ENCODE measurements at places on chromosomes 11 and 22.

DNA sequence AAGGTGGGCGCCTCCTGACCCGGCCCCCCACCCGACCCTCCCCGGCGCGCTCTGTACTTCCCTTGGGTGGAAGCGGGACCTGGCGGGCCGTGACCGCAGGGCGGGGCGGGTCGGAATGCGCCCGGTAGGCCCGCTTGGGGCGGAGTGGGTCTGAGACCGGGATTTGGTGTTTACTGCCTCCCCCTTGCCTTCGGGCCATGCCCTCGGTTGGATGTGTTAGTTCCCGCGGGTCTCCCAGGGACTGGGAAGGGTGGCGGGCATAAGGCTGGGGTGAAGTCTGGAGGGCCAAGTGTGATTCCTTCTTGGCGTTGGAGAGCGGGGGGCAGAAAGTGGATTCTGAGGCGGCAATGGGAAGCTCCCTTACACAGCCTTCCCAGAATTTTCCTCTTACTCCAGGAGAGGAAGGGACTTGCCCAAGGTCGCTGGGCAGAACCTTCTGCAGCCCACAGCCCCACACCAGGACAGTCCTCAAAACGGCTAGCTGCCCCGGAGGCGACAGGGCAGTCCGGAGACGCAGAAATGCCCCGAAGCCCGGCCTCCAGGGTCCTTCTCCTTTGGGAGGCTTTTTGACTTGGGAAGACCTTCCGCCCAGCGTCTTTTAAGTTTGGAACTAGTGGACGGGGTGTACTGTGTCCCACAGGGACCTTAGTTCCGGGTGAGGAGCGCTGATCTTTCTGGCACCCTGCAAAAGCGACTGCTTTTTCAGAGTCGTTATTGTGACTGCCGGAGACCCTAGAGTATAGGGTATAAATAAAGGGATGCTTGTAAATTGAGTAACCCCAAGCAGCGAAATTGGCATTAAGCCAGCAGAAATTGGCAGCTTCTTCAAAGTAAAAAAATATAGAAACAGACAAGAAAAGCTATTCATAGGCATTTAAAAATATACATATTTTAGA lies 647 bp downstream of the SWAP70 start:
- DNase-seq: peak; percentile 75

DNA sequence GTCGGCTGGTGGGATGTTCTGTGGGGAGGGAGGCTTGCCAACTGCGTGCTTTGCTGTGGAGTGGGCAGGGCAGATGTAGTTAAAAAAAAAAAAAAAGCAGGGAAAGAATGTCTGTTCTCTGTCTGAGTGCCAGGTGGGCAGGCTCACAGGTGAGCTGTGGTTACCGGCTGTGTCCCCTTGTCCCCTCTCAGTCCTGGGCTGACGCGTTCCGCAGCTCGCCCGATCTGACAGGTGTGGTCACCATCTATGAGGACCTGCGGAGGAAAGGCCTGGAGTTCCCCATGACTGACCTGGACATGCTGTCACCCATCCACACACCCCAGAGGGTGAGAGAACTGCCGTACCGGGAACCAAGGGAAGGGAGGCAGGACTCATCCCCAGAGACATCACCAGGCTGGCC lies 23.6 kb downstream of the TOM1 start:
- DNase-seq: no peak

GRCh38 chr11:8711895-8712442 lies 29.4 kb downstream of the RPL27A start:
- DNase-seq: no peak

DNA sequence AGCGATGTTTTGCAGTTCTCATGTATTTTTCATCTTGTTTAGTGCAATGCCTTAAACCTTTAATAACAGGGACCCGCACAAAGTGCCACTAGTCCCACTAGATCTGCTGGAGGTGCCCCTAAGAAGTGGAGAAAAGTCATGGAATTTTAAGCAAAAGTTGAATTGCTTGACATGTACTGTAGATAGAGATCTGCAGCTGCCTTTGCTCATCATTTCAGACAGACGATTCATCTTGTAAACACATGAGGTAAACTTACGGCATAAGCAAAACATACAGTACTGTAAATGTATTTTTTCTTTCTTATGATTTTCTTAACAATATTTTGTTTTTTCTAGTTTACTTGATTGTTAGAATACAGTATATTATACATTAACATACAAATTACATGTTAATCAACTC lies 295.6 kb downstream of the CASP12 start:
- DNase-seq: no peak

GRCh38 chr11:66467034-66467659 lies 442 bp downstream of the PELI3 start:
- no peak for DNase-seq

DNA sequence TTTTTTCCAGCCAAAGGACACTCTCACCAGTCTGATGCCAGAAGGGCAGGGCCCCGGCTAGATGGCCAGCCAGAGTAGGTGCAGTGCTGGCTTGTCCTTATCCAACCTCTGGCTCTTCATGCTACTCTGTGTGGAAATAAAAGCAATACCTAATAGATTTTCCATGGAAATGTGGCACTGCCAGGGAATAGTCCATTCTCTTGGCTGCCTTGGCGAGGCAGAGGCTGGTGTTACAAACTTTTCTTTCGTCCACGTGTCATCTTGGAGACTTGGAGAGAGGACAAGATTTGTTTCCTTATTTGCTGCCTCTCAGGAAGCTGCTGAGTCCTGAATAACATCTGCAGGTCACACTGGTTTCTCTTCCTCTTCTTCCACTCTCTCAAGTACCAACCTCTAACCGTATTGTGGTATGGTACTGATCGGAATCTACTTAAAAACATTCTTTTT lies 17.2 kb upstream of the C1QTNF4 start:
- peak; percentile 79 for DNase-seq

DNA sequence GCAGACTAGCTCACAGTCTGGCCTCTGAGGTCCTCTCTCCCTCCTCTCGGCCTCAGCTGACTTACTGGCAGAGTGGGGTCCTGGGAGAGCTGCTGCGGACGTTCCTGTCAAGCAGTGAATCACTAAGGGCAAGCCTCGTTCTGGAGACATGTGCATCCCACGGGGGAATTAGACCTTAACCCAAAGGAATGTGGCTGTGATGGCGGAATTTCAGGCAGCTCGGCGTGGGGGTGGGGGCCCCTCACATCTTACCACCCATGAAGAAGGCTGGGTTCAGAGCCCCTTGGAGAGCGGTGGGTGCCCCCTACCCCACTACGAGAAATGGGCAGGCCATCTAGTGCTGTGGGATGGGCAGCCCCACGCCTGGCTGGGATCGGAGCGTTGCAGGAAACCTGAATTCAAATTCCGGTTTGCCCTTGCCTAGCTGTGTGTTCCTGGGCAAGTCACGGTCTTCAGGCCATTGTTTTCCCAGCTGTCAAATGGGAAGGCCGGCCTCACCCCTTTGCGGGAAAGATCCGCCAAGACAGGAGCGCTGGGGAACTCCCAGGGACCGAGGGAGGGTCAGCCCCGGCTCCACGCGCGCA lies 554 bp downstream of the LRRC32 start:
- DNase-seq: peak; percentile 52

DNA sequence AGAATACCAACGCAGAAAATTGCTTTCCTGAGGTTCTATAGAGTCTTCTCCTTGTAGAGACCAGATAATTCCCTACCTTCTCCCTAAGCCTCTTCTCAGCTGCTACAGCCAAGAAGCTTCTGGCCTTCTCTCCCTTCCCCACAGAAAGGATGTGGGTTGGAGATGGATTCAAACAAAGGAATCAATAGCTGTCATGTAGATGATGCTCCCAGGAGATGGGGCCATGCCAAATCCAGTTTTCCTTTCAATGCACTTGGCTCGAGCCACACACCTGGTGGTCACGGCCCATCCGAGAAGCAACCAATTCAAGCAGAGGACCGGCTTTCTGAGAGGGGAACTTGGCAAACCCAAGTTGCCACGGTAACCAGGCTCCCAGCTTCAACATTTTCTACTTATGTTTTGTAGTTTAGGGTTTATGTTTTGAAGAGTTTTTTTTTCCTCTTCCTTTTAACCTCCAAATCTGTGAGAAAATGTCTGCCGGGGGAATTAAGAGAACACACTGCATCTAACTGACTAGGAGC lies 31.3 kb upstream of the OPCML start:
- no peak for DNase-seq

GRCh38 chr11:91641153-91641552 lies 583.5 kb upstream of the FAT3 start:
- no peak for DNase-seq

GRCh38 chr22:30282616-30283046 lies 6.7 kb downstream of the CASTOR1 start:
- no peak for DNase-seq

DNA sequence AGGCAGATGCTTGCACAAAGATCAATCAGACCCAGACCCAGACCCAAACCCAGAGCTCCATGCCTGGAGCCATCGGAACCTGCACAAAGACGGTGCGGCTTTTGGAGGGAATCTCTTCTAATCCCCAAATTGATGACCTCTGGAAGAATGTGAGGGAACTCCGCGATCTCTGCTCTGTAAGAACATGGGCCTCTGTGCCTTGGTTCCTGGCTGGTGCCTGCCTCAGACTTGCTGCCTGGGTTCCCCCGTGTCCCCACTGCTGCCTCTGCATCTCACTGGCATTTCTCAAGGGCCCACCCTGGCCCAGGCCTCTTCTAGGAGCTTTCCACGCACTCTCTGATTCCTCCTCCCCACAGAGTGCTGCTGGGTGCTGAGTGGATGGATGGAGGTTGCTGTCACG lies 1044.4 kb downstream of the TBC1D22A start:
- no peak for DNase-seq

DNA sequence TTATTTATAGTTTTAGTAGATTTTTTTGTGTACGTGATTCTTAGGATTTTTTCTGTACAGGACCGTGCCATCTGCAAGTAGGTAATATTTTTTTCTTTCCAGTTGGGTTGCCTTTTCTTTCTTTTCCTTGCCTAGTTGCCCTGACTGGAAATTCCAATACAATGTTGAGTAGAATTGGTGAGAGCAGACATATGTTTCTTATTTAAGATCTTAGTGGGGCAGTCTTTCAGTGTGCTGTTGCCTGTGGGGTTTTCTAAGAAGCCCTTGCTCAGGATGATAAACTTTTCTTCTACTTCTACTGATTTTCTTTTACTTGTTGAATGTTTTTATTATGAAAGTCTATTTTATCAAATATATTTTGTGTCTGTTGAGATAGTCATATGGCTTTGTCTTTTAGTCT lies 33.0 kb downstream of the ATXN10 start:
- no peak for DNase-seq

- no peak for DNase-seq
Measured at GRCh38 chr11:16839821-16840220, 101.4 kb downstream of the C11orf58 start.

DNA sequence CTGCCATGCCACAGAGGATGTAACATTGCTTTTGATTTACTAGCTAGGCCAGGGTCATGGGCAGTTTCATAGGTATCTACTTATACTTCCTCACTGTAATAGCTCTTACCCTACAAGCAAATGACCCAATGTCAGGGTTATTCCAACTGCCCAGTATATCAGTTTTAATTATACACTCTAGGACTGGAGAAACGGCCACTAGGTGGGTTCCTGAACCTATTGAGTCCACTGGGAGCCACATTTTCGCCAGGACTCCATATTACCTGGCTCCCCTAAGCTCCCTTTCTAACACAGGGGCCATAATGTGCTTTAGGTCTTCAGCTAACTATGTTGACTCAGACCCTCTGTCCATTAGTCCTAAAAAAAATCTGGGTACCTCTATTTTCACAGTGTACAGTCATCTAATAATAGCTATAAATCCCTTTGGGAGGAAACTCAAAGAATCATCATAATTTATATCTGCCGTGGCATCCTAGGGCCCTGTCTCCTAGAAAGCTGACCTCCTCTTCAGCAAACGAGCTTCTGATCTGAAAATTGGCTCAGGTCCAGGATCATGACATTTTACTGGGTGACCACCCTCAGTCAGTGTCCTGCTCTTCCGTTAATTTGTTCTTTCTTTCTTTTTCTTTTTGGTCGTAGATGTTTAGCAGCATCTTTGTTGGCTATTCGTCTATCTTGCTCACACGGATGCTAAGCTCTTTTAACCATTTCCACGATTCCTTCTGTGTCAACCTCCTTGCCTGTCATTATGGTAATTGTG lies 244.3 kb downstream of the FAM76B start:
- DNase-seq: peak; percentile 16

DNA sequence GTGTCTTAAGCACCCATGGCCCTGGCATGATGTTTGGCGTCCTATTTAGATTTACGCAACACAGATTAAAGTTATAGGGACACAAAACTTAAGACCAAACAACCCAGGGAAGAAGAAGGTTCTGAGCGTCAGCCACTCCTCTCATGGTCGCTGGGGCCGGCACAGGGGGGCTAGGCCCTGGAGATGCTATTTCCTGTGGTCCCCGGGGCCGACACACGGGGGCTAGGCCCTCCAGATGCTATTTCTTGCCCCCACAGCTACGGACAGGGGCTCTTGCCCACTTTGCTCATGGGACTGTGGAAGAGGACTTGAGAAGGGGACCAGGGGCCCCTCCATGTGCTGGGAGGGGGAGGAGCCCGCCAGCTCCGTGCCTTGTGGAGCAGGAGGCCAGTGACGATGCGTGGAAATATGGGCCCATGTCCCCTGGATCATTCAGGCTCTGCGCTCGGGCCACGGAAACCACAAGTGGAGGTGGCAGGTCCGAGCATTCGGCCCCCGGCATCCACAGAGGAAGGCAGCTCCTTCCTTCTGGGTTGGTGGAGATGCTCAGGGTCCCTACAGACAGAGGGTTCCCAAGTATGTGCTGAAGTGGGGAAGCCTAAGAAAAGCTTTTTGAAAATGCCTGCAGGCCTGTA lies 711.1 kb downstream of the BRD1 start:
- DNase-seq: no peak

GRCh38 chr11:118265954-118266353 lies 1.9 kb upstream of the MPZL2 start:
- no peak for DNase-seq

DNA sequence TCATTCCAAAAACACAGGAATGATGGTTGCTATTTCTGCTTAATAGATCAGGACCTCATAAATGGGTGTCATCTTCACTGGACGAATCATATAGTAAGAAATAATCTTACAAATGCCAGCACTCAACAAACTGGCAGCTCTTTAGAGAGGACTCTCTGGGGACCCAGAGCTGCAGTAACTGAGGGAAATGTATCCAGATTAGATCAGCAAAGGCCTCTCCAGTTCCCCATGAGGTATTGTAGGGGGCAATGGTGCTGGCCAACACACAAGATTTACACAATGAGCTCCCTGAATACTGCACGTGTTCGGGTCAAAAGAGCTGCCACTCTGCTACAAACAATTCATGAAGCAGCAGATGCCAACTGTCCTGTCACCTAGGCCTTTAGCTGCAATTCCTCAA lies 110.2 kb downstream of the RBFOX2 start:
- no peak for DNase-seq

All from OCI-LY7 (cell line).